ENCODE measurements at places on chromosomes 4 and X.
A peak's percentile ranks its signal among the peaks of the same experiment; 100 is the strongest.

DNA sequence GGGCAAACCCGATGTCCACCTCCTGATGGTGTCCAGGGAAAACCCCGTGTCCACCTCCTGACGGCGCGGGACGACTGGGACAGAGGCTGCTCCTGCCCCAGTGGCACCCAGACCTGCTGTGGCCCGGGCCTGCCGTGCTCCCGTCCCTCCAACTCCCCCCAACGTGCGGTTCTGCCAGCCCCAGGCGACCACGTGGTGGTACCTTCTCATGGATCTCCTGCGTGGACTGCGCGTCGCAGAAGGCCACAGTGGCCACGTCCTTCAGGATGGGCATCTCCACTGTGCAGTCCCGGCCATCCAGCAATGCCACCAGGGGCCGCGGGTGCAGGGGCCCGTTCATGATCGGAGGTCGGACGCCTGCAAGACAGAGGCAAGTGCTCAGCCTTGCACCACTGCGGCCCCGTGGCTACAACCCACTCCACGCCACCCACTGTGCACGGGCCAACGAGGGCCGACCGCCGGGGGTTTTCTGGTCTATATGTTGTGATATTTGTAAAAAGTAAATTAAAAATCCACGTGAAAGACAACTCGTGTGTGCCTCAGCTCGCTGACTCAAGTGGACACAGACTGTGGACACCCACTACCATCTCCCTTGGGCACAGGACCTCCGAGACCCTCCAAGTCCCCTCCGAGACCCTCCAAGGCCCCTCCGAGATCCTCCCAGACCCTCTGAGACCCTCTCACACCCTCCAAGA lies 10.8 kb downstream of the CTBP1 start:
- DNase-seq = no peak

DNA sequence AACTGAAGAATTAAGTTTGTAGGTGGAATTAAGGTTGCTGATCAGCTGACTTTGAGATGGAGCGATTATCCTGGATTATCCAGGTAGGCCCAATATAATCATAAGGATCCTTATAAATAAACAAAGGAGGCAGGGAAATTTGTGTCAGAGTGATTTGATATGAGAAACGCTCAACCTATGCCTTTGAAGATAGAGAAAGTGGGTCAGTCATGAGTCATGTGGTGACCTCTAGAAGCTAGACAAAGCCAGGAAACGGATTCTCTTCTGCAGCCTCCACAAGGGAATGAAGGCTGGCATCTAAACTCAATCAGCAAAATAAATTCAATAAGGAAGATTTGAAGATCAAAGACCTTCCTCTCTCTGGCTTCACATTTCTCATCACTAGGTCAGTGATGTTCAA lies 41.5 kb upstream of the SMIM10 start:
- DNase-seq = no peak

DNA sequence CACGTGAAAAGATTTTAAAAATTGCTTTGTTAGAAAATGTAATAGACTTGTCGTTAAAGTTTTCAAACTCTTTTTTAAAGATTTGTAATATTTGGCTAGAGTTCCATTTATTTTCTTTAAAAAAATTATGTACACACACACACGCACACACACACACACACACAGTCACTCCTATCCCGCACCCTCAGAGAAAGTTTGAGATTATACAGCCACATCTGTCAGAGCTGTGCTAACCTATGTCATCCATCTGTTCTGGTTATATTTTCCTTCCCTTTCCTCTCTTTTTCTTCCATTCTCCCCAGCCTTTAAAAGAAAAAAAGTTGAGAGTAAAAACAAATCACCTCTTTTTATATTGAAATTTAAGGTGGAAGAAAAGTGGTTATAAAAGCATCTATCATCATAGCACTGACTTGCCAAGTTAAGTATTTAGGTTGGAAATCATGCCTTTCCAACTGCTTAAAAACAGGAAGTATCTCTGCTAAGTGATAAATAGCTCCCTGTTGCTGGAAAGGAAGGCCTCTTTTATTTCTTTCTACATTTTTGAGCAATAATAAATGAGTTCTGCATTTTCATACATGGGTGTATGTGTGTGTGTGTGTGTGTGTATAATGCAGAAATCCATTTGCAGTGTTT lies 163.3 kb upstream of the SPRY1 start:
- DNase-seq = peak; percentile 79

DNA sequence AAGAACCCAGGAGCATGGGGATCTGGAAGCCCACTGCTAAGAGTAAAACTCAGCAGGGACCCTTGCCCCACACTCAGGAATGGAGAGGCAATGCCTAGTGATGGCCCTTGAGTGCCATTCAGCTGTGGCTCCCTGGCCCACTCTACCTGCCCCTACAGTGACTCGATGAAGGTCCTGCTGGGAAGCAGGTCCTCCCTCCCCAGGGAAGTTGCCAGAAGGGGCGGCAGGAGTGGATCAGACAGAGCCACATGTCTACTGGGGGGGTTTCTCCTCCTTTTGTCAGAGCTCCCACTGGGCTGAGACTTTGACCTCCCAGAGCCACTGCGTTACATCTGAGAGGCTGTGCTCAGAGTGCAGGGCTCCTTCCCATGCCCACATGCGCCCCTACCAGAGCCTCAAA lies 1.2 kb downstream of the SLC10A3 start:
- no peak for DNase-seq

DNA sequence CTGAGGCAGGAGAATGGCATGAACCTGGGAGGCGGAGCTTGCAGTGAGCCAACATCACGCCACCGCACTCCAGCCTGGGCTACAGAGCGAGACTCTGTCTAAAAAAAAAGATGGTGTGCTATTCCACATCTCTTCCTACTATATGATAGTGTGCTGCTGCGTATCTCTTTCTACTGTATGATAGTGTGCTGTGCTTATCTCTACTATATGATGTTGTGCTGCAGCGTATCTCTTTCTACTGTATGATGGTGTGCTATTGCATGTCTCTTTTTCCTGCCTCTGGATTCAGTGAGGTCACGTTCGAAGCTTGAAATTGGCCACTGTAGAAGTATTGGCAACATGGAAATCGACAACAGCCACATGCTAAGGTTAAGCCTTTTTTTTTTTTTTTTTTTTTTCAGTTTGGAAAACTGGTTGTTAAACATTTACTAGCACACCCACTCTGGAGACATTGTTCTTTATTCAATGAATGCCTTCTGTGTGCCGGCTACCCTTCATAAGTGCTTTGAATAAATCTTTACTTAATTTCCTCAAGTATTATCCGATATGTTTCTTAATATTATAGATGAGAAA lies 31.0 kb downstream of the ARFIP1 start:
- no peak for DNase-seq

DNA sequence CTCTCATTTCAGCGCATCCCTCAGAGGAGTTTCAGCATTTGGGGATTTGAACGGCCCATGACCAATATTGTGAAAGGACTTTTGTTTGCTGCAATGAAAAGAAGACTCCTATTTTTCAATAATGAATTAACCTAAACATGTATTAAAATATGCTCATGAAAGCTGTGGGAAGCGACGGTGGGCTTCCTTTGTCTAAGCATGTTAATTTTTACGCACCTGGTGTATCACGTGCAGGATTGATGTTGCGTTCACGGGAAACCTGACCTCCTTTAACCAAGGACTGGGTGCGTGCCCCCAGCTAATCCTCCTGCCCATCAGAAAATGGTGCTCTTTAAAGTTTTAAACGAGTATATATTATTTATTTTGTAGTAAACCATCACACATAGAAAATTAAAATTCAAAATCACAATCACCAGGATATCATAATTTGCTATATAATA lies 590 bp upstream of the CCDC110 start:
- no peak for DNase-seq

DNA sequence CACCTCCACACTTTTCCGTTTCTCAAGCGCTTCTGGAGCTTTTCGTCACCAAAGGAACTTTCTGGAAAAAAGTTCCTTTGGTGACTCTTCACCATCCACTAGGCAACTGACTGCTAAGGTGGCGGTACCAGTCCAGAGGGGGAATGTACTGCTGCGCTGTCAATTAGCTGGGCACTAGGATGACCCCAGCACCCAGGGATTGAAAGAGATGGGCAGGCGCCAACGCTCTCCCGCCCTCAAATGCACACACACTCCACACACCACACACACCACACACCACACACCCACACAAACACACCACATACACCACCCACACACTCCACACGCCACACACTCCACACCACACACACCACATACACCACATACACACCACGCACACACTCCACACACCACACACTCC lies 10.4 kb downstream of the PRDM8 start:
- no peak for DNase-seq

DNA sequence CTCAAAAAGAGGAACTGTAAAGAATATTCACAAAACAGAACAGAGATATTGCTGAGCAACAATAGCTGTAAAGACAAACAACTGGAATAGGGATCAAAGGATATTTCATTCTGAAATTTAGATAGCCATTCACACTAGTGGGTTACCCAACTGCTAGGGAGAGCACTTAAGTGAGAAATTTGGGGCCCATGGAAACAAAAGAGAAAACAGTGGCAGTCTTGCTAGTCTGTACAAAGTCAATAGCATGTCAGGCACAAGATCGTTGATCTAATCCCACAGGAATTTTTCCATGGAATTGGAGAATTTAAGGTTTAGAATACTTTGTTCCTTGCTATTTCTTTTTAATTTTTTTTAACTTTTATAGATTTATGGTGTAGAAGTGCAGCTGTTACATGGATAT lies 467.0 kb downstream of the PCDH18 start:
- no peak for DNase-seq

DNA sequence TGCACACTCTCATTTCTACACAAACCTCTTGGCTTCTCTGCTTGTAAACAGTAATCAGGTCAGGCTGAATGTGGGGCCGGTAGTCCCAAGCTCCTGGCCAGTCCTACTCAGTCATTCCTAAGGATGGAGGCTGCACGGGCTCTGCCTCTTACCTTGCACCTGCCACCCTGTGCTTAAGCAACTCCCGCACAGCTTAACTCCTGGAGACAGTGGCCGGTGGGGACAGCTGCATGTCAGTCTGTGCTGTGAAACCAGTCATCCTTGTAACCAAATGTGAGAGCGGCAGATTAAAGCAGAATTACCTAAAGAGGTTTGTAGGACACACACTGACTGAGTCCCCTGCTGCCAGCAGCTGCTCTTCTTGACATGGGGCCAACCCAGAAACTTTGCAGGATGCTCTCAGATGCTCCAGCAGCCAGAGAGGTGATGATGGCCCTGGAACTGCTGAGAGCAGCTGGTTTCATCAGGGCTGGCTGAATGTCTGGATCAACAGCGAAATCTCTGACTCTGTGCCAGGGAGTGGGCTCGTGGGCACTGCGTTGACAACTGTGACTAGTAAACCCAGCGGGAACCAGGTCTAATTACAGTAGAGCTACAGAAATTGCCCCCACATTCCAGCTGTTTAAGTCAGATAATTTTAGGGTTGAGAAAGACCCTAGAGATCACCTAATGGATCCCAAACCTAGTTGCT lies 123.7 kb downstream of the ANAPC4 start:
- no peak for DNase-seq

DNA sequence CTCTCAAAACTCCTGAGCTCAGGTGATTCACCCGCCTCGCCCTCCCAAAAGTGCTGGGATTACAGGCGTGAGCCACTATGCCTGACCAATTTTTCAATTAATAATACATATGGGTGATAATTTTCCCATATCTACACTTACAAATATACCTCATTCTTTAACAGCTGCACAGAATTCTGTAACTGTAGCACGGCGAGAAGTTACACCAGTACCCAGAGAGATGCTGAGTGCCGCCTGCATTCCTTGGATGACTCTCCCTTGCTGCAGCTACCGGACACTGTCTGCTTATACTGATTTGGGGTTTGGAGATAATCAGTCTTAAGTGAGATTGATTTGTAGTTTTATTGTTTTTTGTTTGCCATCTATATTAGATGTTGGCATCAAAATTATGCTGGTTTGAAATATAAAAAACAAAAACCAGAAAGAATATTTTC lies 5.8 kb downstream of the TIFA start:
- no peak for DNase-seq

- no peak for DNase-seq
Observed at GRCh38 chrX:104659005-104659744, 93.2 kb downstream of the IL1RAPL2 start.

DNA sequence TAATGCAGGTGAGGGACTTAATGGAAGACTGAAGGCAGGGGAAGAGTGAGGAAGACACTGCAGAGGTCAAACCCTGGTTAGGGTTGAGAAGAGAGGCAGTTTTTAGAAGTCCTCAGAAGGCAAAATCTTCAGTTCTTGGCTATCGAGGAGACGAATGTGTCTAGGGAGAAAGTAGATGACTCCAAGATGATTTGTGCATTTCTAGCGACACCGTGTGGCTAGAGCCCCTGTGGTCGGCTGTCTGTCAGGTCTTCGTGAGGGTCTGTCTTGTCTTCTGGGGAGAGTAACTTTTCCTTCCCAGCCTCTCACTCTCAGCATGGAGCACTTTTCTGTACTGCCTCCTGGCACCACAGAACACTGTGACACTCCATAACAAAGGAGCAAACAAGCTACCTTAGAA lies 458.1 kb downstream of the STIM2 start:
- peak; percentile 50 for DNase-seq

DNA sequence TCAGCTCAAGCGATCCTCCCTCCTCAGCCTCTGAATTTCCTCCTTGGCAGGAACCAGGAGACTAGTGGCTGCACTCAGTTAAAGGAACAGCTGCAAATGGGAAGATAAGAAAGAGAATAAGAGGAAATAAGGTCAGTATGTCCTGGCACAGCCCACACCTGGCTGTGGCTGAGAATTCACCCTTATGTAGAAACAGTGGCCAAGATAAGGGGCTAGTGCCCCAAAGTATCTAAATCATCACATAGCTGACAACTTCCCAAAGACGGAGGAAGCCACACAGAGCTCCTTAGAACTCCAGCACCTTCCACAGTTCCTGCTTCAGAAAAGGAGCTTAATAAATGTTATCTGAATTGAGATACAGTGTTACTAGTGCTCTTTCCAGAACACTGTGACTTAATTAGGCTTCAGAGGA lies 2.3 kb upstream of the CHIC2 start:
- peak; percentile 79 for DNase-seq

DNA sequence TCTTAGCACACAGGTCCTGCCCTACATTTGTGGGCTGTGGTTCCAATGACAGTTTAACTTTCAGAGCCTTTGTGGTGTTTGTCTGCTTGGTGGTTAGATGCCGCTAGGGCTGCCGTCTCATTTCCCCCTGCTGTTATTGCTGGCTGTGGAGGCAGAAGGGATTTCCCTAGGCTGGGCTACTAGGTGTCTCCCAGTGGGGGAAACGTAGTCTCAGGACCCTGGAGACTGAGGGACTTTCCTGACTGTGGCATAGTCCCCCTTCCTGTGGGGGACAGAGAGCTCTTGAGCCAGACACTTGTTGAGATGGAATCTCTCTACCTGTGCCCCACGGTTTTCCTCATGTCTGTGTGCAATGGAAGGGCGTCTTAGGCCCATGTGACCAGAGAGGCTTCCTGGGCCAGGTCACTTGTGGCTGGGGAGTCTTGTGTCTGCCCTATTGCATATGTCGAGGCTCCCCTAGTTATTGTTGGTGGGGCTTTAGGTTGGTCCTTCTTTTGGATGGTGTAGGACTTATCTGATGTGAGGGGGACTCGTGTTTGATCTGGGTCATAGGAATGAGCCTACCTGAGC lies 68.2 kb downstream of the ARHGAP10 start:
- peak; percentile 79 for DNase-seq

DNA sequence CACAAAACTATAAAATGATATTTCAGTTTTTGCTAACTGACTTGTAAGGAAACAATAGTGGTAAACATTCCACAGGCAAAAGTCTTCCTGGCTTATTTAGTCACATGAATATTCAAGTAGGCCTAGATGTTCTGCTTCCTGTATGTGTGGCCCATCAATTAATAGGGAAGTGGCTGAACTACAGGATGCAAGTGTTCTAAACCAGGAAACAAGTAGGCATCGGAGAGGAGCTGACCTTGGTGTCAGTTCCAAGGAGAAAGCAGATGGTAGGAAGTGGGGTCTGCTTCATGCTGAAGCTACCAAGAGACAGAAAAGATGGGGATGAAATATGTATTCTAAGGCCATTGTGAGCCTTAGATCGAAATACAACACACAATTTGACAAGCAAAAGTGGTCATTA lies 149.7 kb downstream of the ANTXR2 start:
- peak; percentile 69 for DNase-seq
